ENCODE measurements at places on chromosomes 2 and 18.

- no peak for DNase-seq
Observed at GRCh38 chr2:236584521-236585384, 15.1 kb downstream of the ACKR3 start.

DNA sequence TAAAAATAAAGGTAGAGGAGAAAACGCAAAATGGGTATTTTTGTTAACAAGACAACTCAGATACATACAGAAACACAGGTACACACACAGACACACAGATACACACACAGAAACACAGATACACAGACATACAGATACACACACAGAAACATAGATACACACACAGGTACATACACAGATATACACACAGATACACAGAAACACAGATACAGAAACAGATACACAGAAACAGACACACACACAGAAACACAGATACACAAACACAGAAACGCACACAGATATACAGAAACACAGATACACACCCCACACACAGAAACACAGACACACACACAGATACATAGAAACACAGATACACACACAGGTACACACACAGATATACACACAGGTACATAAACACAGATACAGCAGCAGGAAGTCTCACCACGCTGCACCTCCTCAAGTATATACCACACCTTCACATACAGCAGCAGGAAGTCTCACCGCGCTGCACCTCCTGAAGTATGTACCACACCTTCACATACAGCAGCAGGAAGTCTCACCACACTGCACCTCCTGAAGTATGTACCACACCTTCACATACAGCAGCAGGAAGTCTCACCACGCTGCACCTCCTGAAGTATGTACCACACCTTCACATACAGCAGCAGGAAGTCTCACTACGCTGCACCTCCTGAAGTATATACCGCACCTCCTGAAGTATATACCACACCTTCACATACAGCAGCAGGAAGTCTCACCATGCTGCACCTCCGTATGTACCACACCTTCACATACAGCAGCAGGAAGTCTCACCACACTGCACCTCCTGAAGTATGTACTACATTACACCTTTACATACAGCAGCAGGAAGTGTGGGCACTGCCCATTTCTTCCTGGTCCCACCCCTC is 250.5 kb downstream of the HDAC4 start:
- no peak for DNase-seq

- no peak for DNase-seq
Observed at GRCh38 chr2:26297061-26297460, 48.9 kb upstream of the SELENOI start.

- DNase-seq, result peak; percentile 52
Observed at GRCh38 chr2:60958361-60958760, 59.2 kb upstream of the PEX13 start.

DNA sequence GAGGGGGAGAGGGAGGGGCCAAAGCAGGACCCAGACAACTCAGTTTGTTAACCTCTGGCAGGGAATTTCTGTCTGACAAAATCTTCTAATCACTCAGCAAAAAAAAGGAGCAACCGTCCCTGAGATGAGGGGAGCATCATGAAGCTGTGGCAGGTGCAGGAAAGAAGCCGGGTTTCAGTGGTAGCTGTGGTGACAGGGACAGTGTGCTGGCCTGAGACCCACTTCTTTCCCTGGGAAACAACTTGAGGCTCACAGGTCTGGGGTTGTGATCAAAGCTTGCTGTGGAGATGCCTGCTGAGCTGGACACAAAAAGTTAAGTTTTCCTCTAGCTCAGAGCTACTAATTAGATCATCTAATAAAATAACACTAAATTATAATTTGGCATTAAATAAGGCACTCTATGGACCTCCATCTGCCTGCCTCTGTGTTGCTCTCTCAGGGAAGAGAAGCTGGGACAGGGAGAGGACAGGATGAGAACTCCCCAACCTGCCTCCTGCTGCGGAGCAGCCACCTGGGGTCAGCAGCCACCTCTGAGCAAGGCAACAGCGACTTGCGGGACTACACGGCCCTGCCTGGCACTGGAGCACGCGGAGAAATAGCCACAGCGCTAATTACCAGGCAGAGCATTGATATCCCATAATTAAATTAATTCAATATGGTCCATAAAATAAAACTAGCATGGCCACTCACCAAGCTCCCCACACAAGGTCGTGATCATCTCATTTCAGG is 104.6 kb upstream of the TEX51 start:
- no peak for DNase-seq

- peak; percentile 38 for DNase-seq
Observed at GRCh38 chr2:20391951-20392699, 41.5 kb upstream of the PUM2 start.

DNA sequence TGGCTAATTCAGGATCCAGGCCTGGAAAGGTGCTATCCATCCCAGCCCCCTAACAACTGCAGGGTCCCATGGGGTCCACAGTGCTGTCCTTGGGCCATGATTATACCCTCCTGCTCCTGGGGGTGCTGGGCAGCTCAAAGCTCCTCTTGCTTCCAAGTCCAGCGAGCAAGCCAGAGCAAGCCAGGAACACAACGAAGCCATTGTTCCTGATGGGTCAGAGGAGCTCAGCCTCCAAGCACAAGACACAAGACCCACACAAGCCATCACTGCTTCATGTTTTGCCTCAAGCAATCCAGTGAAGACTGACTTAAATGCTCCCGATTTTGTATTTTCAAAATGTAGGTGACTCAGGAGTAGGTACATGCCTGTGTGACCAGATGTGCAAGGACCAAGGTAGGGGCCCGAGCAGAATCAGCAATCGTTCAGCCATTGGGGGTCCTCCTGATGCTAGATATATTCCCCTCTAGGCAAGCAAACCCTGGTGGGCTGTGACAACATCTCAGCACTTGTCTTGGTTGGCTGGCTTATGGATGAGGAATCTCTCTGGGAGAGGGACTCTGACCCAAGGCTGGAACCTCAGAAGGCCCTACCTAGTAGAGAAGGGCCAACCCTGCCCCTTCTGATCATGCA is 90.8 kb downstream of the EPAS1 start:
- DNase-seq, result no peak

DNA sequence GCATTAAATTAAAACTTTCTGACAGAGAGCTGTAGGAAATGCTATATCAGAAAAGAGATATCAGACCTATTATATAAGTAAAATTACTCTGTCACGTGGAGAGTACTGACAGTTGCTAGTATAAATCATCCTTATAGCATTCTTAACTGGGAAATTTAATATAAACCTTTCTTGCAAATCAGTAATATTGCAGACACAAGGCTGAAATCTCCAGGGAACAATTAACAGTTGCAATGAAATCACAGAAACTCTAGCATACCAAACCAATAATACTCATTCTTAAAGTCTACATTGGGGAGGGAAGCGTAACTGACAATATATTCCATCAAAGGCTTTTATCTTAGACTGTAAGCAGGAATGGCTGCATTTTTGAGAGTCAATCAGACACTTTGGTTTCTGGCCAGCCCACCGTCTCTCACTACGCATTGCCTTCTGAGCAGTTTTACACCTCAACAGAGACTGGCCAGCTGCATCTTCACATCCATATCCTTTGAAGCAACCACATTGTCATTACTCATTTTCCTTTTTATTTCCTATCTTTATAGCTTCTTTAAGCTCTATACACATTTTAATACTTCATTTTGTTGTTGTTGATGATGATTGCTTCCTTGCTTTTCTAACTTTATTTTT is 536.0 kb upstream of the CDH2 start:
- DNase-seq, result no peak
